Stimulated activated CD4-positive, alpha-beta T cell treated with anti-CD3 and anti-CD28 coated beads, TNF-alpha, amount 100 ng/mL, for 24 hours (primary cell): ENCODE measurements at places on chromosomes 5 and 9.

- no peak for DNase-seq
Measured at GRCh38 chr5:106408570-106408969, 1262.2 kb downstream of the EFNA5 start.

GRCh38 chr5:37971483-37972024 lies 131.7 kb upstream of the GDNF start:
- no peak for DNase-seq

- no peak for DNase-seq
Measured at GRCh38 chr9:82443312-82443711, 454.7 kb downstream of the SPATA31D1 start.

DNA sequence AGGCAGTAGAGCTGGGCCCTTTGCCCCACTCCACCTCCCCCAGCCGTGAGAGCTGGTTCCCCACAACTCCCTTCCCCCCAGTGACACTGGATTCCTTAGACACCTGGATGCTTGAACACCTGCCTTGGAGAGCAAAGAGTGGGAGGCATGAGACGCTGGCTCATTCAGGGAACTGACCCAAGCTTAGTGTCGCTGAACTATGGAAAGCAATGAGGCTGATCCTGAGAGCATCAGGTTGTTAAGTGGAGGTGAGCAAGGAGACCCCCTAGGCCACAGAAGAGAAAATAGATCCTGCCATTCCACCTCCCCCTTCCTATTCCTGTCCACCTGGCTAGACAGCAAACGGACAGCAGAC lies 2.0 kb downstream of the CCL19 start:
- no peak for DNase-seq

DNA sequence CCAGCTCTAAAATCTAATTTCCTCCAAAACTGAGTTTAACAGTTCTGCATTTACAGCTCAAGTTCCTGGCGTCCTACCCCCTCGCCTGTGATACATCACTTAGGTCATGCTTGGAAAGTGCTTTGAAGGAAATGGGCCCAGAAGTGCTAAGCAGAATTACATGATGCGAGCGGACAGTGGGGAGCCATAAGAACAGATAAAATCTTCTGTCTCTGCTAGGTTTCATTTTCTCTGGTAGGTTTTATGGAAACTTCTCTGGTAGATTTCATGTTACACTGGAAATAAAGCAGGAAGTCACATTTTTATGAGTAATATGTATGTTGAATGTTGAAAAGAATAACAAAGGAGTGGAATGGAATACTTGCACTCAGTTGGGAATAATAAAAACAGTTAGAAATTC lies 138.3 kb downstream of the ZDHHC21 start:
- DNase-seq: no peak

GRCh38 chr9:37574241-37574721 lies 1.9 kb downstream of the FBXO10 start:
- no peak for DNase-seq

- DNase-seq: no peak
Measured at GRCh38 chr5:56515011-56515410, 281.9 kb upstream of the ANKRD55 start.
